ENCODE measurements at places on chromosomes 6 and 20.

DNA sequence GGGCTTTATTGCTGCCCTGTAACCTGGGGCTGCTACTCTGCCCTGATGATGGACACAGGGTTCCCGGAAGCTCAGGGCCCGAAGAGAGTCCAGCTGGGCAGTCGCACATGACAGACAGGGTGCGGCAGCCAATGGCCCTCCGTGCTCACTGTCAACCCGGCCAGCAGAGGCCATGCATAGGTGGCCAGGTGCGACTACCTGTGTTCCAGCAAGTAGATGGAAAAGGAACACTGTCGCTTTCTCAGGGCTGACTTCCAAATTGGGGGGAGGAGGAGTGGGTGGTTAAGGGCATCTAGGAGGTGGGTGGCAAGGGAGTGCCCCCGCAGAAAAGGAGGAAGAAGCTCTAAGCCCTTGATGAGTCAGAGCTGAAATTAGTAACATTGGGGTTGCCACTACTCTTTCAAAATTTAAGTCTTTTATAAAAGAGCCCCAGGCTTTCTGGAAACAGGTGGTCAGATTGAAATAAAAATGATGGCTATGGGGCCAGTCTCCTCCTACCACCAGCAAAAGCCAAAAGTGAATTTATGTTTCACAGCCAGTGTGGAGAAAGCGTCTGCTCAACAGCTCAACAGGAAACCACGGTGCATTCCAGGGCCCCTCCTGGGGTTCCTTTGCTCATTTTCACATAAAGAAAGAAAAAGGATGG lies 2.3 kb upstream of the RAMACL start:
- DNase-seq: no peak

DNA sequence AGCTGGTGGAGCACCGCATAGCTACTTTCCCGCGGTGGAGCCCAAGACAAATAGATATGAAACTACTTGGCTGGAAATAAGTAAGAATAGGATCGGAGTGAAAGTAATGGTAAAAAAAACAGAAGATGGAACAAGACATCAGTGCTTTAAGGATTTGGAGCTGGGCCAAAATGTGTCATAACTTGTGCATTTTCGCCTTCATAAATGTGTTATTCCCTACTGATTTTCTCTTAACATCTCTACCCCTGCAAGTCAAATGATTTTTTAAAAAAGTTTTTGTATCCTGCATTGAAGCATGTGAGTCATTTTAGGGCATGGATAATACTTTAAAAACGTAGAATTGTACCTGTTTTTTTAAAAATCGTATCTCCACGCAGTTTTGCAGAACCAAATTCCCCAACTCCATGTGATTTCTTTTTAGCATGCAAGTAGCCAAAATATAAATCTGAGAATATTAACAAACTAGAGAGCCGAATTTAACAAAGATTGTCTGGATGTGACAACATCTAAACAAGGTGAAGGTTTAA lies 882 bp upstream of the FAM184A start:
- DNase-seq: no peak

DNA sequence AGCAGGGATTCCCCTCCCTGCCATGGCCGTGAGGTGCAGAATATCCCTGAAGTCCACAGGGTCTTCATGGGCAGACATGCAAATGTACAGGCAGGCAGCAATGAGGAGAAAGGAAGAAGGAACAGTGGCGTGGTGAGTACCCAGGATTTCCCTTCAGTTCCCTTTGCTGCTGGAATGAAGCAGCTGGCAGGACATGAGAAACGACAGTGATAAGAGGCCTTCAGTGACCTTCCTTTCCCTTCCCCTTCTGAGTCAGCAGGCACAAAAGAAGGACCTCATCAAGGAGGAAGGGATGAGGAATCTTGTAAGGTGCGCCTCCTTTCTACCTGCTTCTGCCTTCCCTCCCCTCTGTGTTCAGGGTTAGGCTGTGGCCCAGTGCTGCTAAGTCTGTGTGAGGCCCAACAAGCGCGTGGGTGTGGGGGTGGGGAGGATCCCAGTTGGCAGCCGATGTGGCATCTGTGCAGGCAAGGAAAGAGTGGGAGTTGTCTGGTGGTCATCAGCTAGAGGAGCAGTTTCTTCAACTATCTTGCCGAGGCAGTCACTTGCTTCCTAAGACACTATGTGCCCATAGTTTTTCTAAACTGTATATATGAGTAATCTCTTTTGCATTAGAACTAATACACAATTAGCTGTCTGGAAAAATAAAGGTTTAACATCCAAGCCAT lies 29.5 kb upstream of the FBXO9 start:
- DNase-seq: no peak

- DNase-seq: no peak
Observed at GRCh38 chr20:33789109-33789857, 21.9 kb upstream of the CHMP4B start.

DNA sequence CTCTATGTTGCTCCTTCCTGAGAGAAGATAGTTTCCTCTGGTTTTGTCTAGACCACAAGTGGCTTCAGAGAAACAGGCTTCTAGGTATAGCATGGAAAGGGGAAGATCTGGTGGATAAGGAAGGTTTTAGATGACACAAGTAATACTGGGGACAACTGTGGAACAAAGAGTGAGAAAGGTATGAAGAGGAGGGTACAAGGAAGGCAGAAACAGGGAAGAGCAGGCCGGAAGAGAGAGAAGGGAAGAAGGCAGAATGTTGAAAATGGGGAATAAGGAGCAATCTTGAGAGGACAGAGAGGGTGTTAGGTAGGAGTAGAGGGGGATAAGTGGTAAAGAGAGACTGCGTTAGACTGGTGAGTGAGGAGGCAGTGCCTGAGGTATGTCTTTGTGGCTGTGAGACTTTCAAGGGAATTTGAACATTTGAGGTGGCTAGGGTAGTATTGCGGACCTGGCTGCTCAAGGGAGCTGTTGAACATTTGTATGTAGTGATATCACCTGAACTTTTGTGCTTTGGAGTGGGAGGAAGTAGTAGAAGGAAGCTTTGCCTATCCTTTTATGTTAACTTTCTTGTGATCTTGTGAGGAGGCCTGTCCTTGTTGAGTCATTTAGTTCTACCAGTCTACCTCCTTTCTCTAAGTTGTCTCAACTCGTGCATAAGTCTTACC lies 69.5 kb downstream of the FOXO3 start:
- no peak for DNase-seq

GRCh38 chr6:169938262-169938701 lies 186.9 kb downstream of the ERMARD start:
- DNase-seq: no peak

DNA sequence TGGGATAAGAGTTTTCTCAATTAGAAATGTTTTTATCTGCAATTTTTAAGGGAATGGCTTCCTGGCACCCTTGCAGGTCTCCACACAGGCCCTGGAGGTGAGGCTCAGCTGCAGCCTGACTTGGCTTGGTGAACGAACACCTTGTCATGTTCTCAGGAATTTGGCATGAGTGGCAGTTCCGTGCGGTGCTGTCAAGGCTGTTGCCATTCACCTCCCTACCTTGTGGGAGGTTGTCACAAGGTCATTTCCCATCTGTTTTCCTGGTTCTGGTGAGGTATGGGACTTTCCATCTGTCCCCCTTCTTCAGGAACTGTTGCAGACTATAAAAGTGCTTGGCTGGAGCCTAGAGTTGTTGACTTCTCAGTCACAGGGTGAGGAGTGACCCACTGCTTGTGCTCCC lies 82.9 kb downstream of the ELOVL4 start:
- no peak for DNase-seq

DNA sequence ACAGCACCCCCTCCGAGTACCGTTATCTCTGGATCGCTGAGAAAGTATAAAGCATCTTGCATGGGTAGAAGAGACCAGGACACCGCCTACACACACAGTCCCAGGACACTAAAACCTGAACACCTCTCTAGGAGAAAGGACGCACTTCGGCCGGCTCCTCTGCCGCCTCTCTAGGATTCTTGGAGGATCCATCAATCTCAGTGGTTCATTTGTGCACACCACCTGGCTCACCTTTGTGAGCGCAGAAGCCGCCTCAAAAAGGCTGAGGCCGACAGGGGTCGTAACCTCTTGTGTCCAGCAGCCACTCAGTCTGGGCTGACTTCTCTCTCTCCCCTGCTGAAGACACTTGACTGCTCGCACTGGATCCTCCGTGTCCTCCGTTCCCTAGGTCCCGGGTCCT lies 13.5 kb downstream of the ZSCAN23 start:
- no peak for DNase-seq

- no peak for DNase-seq
Observed at GRCh38 chr20:35967979-35968640, at the start of gene CNBD2. Gene CNBD2 (plus strand): TSS chr20:35968590. CDS start chr20:35968763, 173 bp downstream.

DNA sequence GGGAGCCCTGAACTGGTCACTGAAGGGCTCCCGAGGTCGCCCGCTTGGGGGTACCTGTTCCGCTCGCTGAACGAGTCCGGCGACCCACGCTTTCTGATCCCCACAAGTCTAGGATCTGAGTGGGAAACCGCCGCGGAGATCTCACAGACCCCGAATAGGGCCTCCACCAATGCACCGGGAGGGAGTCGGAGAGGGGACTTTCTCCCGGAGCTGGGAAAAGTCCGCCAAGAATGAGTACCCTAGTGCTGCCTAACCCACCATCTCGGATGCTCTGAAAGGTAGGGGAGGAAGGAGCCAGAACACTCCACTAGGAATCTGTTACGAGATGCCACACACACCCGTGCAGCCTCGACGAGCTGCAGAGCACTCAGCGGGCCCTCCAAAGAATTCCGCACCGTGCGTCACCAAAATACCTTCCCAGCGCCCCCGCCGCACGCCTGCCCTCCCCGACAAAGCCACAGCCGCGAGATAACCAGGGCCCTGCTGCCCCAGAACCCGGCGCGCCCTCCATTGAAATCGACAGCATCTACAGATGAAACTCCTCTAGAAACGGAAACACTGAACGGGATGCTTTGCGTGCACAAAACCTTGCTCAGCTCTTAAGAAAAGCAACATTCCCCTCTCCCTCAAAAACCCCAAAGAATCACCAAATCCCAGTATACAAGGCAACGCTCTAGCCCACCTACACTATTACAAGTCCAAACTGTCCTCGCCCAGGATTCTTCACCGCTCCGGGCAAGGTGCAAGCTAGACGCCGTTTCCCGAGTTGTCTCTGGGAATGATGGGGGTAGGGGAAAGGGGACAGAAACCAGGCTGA lies 686 bp downstream of the COL12A1 start:
- no peak for DNase-seq

DNA sequence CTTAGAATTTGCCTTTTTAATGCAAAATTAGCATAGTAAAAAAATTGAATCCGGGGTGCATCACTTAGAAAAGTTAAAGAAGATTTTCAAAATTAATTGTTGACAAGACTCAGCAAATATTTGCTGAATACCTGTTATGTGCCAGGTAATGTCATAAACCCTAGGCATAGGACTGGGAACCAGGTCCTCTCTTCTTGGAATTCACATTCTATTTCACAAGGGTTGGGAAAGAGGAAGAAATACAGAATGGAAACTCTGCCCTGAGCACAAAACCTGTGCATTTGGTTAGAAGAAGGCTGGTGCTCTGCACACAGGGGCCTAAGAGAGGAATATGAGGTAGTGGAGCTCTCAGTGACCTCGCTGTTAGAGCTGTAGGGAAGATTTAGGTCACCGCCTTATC lies 573.8 kb upstream of the AGPAT4 start:
- no peak for DNase-seq
